ENCODE measurements at places on chromosomes 6 and 20.

DNA sequence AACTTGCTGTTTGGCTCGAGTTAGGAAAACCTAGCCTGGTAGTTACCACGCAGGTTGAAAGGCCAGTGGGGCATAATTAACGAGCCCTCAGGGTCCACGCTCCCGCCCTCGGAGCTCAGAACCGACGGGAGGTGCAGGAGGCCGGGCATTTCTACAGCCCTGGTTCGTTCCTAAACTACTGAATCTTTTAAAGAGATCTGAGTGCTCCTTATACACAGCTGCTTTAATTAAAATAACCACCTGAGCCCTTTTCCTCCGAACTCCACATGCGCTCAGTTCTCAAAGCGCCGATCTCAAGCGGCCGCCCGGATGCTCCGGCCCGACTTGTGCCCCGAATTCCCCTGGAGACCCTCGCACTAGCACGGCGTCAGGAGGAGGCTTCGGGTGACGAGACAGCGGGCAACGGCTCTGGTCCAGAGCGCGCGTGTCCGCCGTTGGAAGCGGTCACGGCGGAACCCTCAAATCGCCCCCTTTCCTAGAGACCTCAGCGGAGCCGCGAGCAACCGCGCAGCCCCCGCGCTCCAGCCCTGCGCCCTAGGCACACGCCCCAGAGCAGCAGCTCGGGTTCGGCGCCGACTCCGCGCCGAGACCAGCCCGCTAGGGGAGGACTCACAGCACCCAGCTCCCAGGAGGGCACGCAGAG lies 397 bp downstream of the WDR27 start:
- no peak for DNase-seq

GRCh38 chr6:87336367-87336766 lies 7.3 kb upstream of the GJB7 start:
- DNase-seq, result no peak

DNA sequence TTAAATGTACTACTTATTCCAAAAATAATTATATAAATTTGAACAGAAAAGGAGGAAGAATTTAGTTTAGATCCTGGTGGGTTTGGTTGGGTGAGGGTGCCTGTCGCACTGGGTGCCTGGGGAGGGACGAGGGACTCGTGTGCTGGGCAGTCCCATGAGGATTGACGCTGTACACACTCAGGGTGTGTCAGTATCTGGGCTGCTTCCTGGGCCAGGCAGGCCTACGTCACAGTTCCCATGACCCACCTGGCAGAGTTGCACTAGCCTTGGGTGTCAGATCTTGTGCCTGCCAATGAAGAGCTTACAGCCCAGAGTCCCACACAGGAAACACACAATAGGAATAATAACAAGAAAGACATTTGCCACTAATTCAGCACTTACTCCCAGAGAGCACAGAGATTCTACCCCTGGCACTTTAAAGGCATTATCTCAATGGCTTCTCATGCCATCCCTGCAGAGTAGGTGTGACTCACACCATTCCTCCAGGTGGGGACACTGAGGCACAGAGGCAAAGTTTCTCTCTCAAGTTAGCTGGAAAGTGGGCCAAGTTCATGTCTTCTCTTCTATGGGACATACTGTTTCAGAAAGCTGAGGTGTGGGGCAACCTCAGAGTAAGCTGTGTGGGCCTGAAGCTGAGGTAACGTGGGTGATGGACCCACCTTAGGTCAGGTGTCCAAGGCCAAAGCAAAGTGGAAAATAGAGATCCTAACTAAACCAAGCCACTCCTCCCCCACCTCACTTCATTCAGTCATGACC lies 1.3 kb upstream of the SDCBP2 start:
- peak; percentile 95 for DNase-seq

DNA sequence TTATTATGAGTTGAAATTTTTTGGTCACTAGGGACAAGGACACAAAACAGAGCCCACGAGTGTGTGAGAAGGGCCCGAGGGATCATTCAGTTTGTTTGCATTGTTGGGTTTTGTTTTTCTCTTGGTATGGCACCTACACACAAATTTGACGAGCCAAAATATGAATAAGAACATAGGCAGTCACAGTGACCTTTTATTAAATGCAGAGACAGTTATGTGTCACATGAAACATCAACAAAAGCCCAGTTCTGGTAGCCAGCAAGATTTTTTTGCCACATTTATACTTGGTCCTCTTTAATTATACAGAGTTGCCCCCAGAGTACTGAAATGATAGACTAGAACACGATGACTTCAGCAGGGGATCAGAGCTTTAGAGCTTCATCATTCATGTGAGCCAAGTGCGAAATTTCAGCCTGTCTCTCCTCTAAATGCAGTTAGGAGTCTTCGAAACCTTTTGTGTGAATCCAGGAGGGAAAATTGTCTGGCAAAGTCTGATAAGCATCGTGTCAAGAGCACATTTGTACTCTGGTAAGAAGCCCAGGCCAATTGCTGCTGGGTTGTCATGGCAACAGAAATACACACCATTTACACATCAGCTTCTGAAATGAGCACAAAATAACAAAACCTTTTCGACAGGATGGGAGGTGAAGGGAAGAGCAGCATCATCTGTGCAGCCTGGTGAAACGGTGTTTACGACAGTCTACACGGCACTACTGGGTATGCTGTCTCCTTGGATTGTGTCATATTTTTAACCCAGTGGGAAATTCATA lies 79.2 kb upstream of the RIPOR2 start:
- DNase-seq, result no peak

Data from vagina (tissue), 2 donors.